ENCODE measurements at places on chromosomes 6 and 20. TPM values are rescaled to one million over a fixed set of nuclear protein-coding genes. Genes with fewer than 3 reads are reported as not detected.

The CST7 gene
- total RNA-seq, result not detected

The UTRN gene
- total RNA-seq, result 235 TPM

The HLA-DRB1 gene
- 1.1 TPM for total RNA-seq

The HSPA12B gene
- not detected for total RNA-seq

The PRICKLE4 gene
- not detected for total RNA-seq

The RHAG gene
- not detected for total RNA-seq

DNA sequence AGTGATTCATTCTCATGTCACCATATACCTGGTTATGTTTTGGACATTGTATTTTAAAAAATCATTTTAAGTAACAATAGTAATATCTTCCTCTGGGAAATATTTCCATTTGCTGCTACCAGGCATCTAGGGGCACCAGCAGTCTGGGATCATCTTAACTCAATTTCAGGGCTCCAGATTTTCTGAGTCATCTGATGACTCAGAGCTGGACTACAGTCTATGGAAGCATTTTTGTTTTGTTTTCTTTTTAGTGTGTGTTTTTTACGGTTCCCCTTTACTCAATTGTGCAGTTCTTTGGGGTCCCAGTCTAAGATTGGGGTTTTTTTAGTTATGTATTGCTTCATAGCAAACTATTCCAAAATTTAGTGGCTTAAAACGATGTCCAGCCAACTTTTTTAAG is 5.7 kb upstream of the FKBP5 start:
- no peak overlapping the region for H3K4me3 ChIP-seq
- H3K4me1 ChIP-seq, result no peaks in the 10 kb centered on the region
- H3K27me3 ChIP-seq, result no peaks in the 10 kb centered on the region
- DNase-seq, result peak; percentile 37
- no peaks in the 10 kb centered on the region for H3K36me3 ChIP-seq
- H3K27ac ChIP-seq, result no peak overlapping the region

GRCh38 chr20:62489186-62489931 is 13.6 kb upstream of the GATA5 start:
- no peaks in the 10 kb centered on the region for H3K4me1 ChIP-seq
- peaks cover 37% of the 10 kb centered on the region for H3K27me3 ChIP-seq
- no peak overlapping the region for H3K4me3 ChIP-seq
- H3K27ac ChIP-seq, result no peak overlapping the region
- no peaks in the 10 kb centered on the region for H3K36me3 ChIP-seq

DNA sequence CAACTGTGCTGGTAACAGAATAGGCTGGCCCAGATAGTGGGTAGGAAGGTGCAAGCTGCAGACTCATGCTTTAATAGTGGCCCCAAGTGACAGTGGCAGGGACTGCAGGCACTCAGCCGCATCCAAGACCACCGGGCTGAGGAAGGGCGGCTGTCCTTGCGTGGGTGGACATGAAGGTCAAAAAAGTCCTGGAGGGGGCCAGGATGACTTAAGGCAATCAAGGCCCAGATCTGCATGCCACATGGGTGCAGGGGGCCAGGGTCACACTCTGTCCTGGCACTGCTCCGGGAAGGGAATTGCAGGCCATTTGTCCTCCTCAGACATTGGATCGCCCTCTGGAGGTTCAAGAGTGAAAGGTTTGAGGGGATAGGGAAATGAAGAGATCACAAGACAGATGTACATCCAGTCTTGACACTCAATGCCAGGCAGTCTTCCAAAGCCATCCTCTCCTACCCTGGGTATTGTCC is 10.4 kb upstream of the VNN2 start:
- no peaks in the 10 kb centered on the region for H3K27me3 ChIP-seq
- H3K36me3 ChIP-seq, result no peaks in the 10 kb centered on the region
- H3K4me1 ChIP-seq, result peaks cover 10% of the 10 kb centered on the region
- no peak overlapping the region for H3K4me3 ChIP-seq
- DNase-seq, result peak; percentile 59

- H3K4me1 ChIP-seq, result peaks cover 19% of the 10 kb centered on the region
- no peaks in the 10 kb centered on the region for H3K27me3 ChIP-seq
- no peaks in the 10 kb centered on the region for H3K36me3 ChIP-seq
- H3K4me3 ChIP-seq, result peak overlapping the region; percentile 62
- no peak overlapping the region for H3K27ac ChIP-seq
These were observed 100.0 kb upstream of the CITED2 start for GRCh38 chr6:139474145-139475108.

GRCh38 chr6:133954657-133955576 is 1.9 kb downstream of the TBPL1 start:
- H3K27ac ChIP-seq, result no peak overlapping the region
- H3K27me3 ChIP-seq, result no peaks in the 10 kb centered on the region
- H3K4me1 ChIP-seq, result peaks cover 20% of the 10 kb centered on the region
- DNase-seq, result no peak
- peak overlapping the region; percentile 83 for H3K4me3 ChIP-seq

GRCh38 chr20:56245761-56246160 is 2.8 kb upstream of the MC3R start:
- H3K4me3 ChIP-seq, result no peak overlapping the region
- H3K36me3 ChIP-seq, result no peaks in the 10 kb centered on the region
- no peak for DNase-seq
- H3K27ac ChIP-seq, result no peak overlapping the region
- no peaks in the 10 kb centered on the region for H3K27me3 ChIP-seq
- no peaks in the 10 kb centered on the region for H3K4me1 ChIP-seq

GRCh38 chr6:44563397-44563796 is 175.9 kb downstream of the CDC5L start:
- H3K4me3 ChIP-seq, result no peak overlapping the region
- peaks cover 4% of the 10 kb centered on the region for H3K4me1 ChIP-seq
- H3K36me3 ChIP-seq, result no peaks in the 10 kb centered on the region
- no peak overlapping the region for H3K27ac ChIP-seq

DNA sequence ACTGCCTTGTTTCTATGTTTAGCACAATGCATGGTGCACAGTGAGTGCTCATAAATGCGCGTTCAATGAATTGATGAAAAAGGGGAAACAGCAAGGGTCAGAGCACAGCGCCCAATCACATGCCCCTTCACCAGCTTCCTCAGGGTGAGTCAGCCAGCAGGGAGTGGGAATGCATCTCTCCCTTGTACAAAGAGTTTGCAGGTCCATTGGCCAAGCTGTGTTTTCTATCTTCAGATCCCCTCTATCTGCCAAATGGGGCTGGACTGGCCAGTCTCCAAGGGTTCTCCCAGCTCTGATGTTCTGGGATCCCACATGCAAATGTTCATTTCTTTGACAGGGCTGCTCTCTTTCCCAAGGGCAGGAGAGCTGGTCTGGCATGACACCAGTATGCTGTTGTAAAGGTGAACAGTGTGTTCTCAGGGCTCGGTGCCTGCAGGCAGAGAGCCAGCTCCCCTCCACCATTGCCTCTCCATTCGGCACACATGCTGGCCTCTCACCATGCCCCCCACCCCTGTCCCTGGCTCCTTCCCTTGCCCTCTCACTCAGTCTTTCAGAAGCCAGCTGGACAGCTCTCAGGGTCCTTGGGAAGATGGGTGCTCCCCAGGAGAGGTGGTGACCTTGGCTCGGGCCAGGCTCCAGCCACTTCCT is 25.0 kb downstream of the ANGPT4 start:
- H3K36me3 ChIP-seq, result no peaks in the 10 kb centered on the region
- H3K27me3 ChIP-seq, result peaks cover 5% of the 10 kb centered on the region
- H3K4me3 ChIP-seq, result no peak overlapping the region
- no peak overlapping the region for H3K27ac ChIP-seq

- H3K27me3 ChIP-seq, result no peaks in the 10 kb centered on the region
- H3K36me3 ChIP-seq, result no peaks in the 10 kb centered on the region
- no peak for DNase-seq
- no peak overlapping the region for H3K27ac ChIP-seq
- H3K4me3 ChIP-seq, result no peak overlapping the region
- H3K4me1 ChIP-seq, result peaks cover 18% of the 10 kb centered on the region
These were observed 42.8 kb downstream of the FNDC1 start for GRCh38 chr6:159212028-159212427.

DNA sequence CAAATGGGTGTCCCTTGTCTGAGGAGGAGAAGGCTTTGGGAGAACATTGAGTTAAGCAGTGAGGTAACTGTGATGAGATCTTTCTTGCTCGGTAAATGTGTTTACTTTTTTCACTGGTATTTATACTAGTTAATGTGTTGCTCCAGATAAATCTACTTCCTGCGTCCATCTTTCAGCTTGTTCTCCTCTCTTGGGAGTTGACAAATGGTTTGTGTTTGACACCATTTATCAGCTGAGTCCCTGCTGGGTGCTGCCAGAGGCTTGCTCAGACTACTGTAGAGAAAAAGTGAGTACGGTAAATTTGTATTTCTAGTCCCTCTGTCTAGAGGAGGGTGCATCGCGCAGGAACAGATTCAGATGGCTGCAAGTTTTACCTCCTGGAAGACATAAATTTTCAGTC is 8.3 kb upstream of the PRDM1 start:
- peaks cover 6% of the 10 kb centered on the region for H3K4me1 ChIP-seq
- H3K4me3 ChIP-seq, result no peak overlapping the region
- no peak overlapping the region for H3K27ac ChIP-seq
- no peaks in the 10 kb centered on the region for H3K27me3 ChIP-seq
- no peak for DNase-seq
- H3K36me3 ChIP-seq, result no peaks in the 10 kb centered on the region

- peak; percentile 14 for DNase-seq
- no peaks in the 10 kb centered on the region for H3K27me3 ChIP-seq
- no peaks in the 10 kb centered on the region for H3K4me1 ChIP-seq
- H3K27ac ChIP-seq, result no peak overlapping the region
- peaks cover 4% of the 10 kb centered on the region for H3K36me3 ChIP-seq
These were observed 9.8 kb upstream of the PNISR start for GRCh38 chr6:99434702-99435530.

- H3K27ac ChIP-seq, result peak overlapping the region; percentile 92
- peak; percentile 93 for DNase-seq
- H3K4me3 ChIP-seq, result peak overlapping the region; percentile 40
- H3K36me3 ChIP-seq, result no peaks in the 10 kb centered on the region
- H3K4me1 ChIP-seq, result peaks cover 31% of the 10 kb centered on the region
These were observed 68.9 kb upstream of the FAM184A start for GRCh38 chr6:119147101-119148053.

DNA sequence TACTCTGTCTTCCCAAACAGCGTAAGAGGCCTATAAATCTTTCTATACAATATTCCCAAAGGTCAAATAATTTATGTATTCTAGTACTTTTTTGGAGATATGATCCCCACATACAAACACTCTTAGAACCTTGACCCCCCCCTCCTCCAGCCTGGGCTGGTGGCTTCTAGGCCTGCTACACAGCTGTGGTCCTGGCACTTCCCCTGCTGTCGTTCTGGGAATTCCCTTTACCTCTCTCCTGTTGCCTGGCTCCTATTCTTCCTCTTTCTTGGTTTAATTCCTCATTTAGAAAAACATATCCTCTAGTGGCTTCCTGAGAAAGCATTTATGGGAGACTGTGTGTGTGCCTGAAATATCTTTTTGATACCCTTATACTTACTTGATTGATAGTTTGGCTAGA is 4.1 kb upstream of the TXLNB start:
- no peaks in the 10 kb centered on the region for H3K36me3 ChIP-seq
- no peaks in the 10 kb centered on the region for H3K4me1 ChIP-seq
- H3K4me3 ChIP-seq, result no peak overlapping the region
- DNase-seq, result no peak
- no peaks in the 10 kb centered on the region for H3K27me3 ChIP-seq

DNA sequence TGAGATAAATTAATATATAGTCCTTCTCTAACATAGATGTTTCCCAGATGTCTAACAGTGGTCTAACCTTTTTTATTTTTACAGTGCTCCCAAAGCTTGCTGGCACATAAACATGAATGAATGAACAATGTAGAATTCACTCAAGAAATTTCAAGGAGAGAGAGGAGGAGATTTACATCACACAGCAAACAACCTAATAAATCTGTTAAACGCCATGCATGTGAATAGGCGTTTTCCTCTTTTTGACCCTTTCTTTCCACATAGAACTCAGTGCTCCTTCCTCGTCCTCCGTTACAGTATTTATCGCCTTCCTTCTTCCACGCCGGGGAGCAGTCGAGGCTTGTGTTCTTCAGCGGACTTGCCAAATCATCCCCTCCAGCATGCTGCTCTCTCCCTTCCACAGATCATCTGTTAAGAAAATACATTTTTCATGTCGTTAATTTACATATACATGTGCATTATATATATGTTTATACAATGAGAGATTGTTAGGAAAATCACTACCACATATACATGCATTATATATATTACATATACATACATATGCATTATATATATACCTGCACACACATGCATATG is 93.0 kb downstream of the SLC35B3 start:
- H3K27me3 ChIP-seq, result no peaks in the 10 kb centered on the region
- H3K27ac ChIP-seq, result no peak overlapping the region
- no peaks in the 10 kb centered on the region for H3K36me3 ChIP-seq
- no peaks in the 10 kb centered on the region for H3K4me1 ChIP-seq
- H3K4me3 ChIP-seq, result no peak overlapping the region

DNA sequence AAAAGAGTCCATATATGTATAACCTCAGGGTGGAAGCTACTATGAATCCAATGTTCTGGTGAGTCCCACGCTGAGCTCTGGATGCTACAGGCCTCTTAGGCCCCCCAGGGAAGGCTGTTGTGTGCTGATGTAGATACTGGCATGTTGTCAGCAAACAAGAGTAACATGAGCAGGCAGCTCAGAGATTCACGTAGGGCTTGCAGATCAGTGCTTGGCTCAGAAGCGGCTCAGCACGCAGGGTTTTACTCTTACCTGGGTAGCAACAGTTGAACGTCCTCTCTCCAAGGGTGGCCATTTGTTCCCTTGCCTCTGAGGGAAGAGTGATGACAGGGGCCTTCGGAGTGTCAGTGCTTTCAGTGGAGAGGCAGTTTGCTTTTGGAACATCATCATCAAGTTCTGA is 93.4 kb downstream of the ZFP64 start:
- H3K4me3 ChIP-seq, result no peak overlapping the region
- H3K4me1 ChIP-seq, result no peaks in the 10 kb centered on the region
- H3K36me3 ChIP-seq, result peaks cover 28% of the 10 kb centered on the region
- no peaks in the 10 kb centered on the region for H3K27me3 ChIP-seq
- H3K27ac ChIP-seq, result no peak overlapping the region
- no peak for DNase-seq
